ENCODE measurements at places on chromosomes 13 and 19. TPM values are rescaled to one million over a fixed set of nuclear protein-coding genes. Genes with fewer than 3 reads are reported as not detected.
A peak's percentile ranks its signal among the peaks of the same experiment; 100 is the strongest.

The GPR12 gene
- not detected for total RNA-seq

The ZNF460 gene
- 114 TPM for total RNA-seq

GRCh38 chr13:34810996-34811395, 131.1 kb upstream of the NBEA start:
- DNase-seq, result no peak
- H3K27me3 ChIP-seq, result no peaks in the 10 kb centered on the region
- H3K27ac ChIP-seq, result no peak overlapping the region
- peaks cover 4% of the 10 kb centered on the region for H3K36me3 ChIP-seq
- no peak overlapping the region for H3K4me3 ChIP-seq
- H3K4me1 ChIP-seq, result no peaks in the 10 kb centered on the region

DNA sequence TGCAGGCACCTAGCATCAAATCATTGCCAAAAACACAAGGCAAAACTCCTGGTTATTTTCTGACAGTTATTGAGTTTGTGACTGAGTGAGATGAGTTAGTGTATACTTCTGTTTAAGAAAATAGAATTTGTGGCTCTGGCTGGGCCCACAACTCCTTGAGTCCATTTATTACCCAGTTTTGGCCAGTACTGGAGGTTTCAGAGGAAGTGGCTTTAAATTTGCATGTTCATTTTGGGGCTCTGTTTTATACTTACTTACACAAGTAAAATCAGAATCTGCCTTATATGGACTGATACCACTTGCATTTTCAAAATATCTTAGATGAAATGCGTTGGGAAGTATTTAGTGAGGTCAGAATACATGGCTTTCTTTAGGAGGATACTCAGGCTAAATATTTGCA, 29.0 kb downstream of the TNFSF11 start:
- H3K4me3 ChIP-seq, result no peak overlapping the region
- DNase-seq, result no peak
- H3K27me3 ChIP-seq, result peaks cover 6% of the 10 kb centered on the region
- H3K4me1 ChIP-seq, result peaks cover 9% of the 10 kb centered on the region
- no peak overlapping the region for H3K27ac ChIP-seq
- H3K36me3 ChIP-seq, result no peaks in the 10 kb centered on the region

GRCh38 chr13:27374650-27375049, 49.8 kb upstream of the GTF3A start:
- no peak overlapping the region for H3K27ac ChIP-seq
- no peak overlapping the region for H3K4me3 ChIP-seq
- H3K36me3 ChIP-seq, result no peaks in the 10 kb centered on the region
- peak; percentile 59 for DNase-seq
- peaks cover 9% of the 10 kb centered on the region for H3K4me1 ChIP-seq

DNA sequence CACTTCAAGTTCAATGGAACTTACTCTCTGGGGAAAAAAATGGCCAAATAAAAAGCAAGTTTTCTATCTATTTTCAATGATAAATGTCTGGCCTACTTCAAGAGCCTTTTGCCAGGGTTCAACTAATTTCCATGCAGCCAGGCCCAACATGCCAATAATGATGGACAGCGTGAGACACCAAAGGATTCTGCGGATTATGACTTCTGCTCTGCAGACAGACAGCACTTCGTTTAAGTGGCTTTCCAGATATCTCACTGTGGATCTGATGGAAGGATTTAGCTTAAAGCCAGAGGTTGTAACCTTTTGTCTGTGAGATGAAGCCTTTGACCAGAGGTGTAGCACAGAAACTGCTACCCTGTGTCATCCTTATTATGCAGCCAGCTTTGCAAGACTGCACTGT, 614.2 kb downstream of the DCT start:
- H3K36me3 ChIP-seq, result no peaks in the 10 kb centered on the region
- no peak overlapping the region for H3K27ac ChIP-seq
- no peak for DNase-seq
- H3K4me1 ChIP-seq, result no peaks in the 10 kb centered on the region
- peaks cover 29% of the 10 kb centered on the region for H3K27me3 ChIP-seq

GRCh38 chr13:82963226-82964099, 918.8 kb downstream of the SLITRK1 start:
- H3K36me3 ChIP-seq, result no peaks in the 10 kb centered on the region
- no peaks in the 10 kb centered on the region for H3K4me1 ChIP-seq
- DNase-seq, result no peak
- no peak overlapping the region for H3K4me3 ChIP-seq

- H3K4me3 ChIP-seq, result no peak overlapping the region
- H3K27me3 ChIP-seq, result no peaks in the 10 kb centered on the region
- DNase-seq, result peak; percentile 56
- H3K27ac ChIP-seq, result no peak overlapping the region
These were observed 6.5 kb upstream of the HSD17B14 start for GRCh38 chr19:48842789-48843162.

GRCh38 chr13:30124131-30124768, 183.1 kb downstream of the KATNAL1 start:
- no peak overlapping the region for H3K4me3 ChIP-seq
- H3K4me1 ChIP-seq, result peaks cover 39% of the 10 kb centered on the region
- H3K27me3 ChIP-seq, result no peaks in the 10 kb centered on the region
- H3K27ac ChIP-seq, result no peak overlapping the region

Data from activated T-cell treated with anti-CD3 and anti-CD28 coated beads, Interleukin-2, amount 50 U/mL, for 72 hours (primary cell).